ENCODE measurements at places on chromosomes 1 and 21.

GRCh38 chr1:22447621-22448111 lies 4.0 kb upstream of the ZBTB40 start:
- DNase-seq: no peak

- DNase-seq: no peak
Observed at GRCh38 chr1:244200596-244200995, 149.5 kb downstream of the ZBTB18 start.

GRCh38 chr1:196063952-196064351 lies 544.3 kb downstream of the KCNT2 start:
- DNase-seq: no peak

- no peak for DNase-seq
Observed at GRCh38 chr1:232316864-232317263, 313.1 kb downstream of the SIPA1L2 start.

DNA sequence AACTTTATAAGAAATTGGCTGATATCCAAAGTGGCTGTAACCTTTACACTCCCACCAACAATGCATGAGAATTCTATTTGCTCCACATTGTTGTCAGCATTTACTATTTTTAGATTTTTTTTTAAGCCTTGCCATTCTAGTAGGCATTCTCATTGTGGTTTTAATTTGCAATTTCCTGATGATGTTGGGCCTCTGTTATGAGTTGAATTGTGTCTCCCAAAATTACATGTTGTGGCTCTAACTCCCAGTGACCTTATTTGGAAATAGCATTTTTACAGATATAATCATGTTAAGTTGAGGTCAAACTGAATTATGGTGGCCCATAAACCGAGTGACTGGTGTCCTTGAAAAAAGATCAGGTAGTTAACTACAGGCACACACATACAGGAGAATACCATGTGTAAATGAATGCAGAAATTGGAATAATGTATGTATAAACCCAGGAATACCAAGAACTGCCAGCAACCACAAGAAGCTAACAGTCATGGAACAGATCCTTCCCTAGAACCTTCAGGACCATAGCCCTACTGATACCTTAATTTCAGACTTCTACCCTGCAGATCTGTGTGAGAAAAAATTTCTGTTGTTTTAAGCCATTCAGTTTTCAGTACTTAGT lies 348.8 kb upstream of the DAB1 start:
- DNase-seq: no peak

GRCh38 chr1:235075777-235076308 lies 52.8 kb downstream of the TOMM20 start:
- DNase-seq: no peak

- DNase-seq: no peak
Observed at GRCh38 chr1:200837931-200838571, 34.7 kb upstream of the GPR25 start.

GRCh38 chr1:29878501-29878900 lies 642.2 kb downstream of the PTPRU start:
- no peak for DNase-seq

- DNase-seq: no peak
Observed at GRCh38 chr1:49817681-49818080, 206.1 kb downstream of the AGBL4 start.

GRCh38 chr1:206713070-206713469 lies 28.4 kb downstream of the MAPKAPK2 start:
- no peak for DNase-seq

GRCh38 chr21:38956007-38956406 lies 150.3 kb downstream of the ETS2 start:
- no peak for DNase-seq

- DNase-seq: no peak
Observed at GRCh38 chr1:221035662-221036153, 156.5 kb downstream of the HLX start.

DNA sequence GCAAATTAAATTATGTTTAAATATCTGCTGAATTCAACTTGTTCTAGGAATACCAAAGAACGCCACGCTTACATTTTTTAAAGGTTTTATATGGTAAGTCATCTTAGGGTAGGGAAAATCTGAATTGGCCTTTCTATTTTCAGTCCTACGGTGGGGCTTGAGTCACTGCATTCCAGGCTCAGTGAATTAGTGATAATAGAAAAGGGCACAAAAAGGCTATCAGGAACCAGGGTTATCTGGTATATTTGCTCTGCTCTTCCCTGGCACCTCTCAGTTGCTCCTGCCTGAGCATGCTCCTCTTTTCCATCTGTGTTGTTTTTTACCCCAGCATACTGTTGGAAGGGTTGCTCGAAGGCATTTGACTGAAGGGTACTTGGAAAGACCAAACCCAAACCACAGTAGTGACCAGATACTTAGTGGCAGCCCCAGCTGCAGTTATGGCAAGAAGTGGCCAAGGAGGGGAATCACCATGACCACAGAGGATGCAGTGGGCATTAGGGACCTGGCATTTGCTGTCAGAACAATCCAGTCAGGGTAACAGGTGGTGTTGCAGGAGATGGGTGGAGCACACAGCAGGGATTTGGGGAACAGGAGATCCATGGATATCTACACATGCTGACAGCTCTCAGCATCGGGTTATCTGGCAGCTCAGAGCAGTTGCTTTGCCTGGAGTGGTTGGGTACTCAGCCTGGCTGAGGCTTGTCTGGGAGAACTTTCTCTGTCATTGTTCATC lies 2.3 kb downstream of the OVAAL start:
- no peak for DNase-seq

- peak; percentile 67 for DNase-seq
Observed at GRCh38 chr1:7644961-7645750, 125.9 kb upstream of the VAMP3 start.

DNA sequence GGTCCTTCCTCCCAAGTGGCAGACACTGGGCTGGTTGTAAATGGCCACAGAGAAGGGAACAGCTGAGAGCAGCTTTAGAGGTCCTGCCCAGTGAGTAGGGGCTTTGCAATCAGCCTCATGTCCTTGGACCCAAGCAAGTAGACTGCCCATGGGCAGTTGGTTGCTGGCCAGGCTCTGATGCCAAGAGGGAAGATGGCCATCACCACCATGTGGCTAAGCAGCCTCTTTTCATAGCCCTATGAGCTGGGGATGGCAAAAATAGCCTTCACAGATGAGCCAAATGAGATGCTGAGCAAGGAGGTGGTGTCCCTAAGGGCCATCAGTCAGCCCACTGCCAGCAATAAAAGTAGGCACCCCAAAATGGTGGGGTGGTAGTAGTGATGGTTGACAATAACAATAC lies 3.2 kb downstream of the DISP3 start:
- no peak for DNase-seq

DNA sequence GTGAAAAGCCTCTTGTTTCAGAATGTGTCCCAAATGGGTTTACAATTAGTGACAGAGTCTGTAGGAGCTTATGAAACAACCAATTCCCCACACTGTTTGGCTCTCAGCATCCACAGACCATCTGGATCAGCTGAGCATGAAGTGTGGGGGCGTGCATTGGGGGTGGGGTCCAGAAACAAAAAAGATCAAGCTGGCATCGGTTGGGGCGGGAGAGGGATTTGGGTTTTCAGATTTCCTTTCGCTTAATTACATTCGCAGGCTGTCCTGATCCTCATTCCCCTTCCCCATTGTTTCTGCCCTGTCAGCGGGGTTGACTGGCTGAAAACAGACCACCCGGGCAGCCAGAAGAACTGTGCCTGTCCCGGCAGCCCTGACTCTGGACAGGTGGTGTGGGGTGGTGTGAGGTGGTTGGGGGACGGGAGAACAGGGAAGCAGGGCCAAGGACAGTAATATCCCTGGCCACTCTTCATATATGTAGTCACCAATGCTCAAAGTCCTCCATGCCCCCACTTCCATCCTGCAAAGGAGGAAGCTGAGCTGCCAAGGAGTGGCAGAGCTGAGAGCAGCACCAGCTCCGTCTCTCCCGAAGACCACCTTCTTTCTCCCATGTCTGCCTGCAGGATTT lies 92.0 kb downstream of the IER5 start:
- DNase-seq: no peak

- no peak for DNase-seq
Observed at GRCh38 chr1:94831641-94832040, 11.5 kb downstream of the SLC44A3 start.

DNA sequence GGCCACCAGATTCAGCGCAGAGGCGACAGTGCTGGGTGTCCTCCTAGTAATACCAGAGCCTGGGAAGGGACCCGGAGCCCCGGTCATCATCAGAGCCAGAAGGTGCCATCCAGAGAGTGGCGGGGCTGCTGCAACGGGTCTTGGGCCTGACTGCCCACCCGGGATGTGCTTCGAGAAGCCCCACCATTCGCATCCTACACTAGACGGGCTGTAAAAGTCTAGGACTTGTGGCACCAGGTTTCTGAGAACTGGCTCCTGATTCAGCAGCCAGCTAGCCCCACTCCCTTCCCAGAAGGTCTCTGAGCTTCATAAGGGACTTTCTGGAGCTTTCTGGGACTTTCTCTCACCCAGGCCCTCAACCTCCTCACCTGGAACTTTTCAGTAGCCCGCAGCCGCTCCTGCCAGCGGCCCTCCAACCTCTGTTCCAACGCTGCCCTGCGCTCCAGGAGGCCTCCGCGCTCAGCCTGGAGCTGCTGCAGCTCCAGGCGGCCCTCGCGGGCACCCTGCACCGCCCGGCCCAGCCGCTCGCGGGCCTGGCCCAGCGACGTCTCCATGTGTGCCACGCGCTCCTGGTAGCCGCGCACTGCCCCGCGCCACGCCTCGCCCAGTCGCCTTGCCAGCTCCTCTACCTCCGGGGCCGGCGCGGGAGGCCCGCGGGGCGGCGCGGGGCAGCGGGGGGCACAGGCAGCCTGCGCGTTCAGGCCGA lies 940 bp downstream of the NES start:
- no peak for DNase-seq

DNA sequence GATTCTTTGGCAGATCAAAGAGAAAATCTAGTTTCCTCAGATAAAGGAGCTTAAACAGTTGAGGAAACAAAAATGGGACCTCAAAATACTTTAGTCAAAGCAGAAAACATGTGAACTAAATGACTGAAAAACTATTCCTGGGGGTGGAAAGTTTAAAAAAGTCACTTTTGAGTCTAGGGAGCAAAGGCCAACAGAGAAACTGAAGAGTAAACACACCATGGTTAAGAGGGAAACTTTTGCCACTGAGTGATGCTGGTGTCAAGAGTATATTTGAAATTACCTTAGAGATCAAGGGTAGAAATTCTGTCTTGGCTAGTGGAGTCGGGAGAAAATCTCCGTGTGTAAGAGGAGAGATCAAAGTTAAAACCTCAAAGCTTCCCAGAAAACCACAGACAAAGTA lies 501.2 kb upstream of the ADGRL4 start:
- no peak for DNase-seq

Data from left ventricle myocardium inferior (tissue), 1 donor.